ENCODE measurements at places on chromosomes 16 and 17. TPM values are rescaled to one million over a fixed set of nuclear protein-coding genes. Genes with fewer than 3 reads are reported as not detected.
A peak's percentile ranks its signal among the peaks of the same experiment; 100 is the strongest.

DNA sequence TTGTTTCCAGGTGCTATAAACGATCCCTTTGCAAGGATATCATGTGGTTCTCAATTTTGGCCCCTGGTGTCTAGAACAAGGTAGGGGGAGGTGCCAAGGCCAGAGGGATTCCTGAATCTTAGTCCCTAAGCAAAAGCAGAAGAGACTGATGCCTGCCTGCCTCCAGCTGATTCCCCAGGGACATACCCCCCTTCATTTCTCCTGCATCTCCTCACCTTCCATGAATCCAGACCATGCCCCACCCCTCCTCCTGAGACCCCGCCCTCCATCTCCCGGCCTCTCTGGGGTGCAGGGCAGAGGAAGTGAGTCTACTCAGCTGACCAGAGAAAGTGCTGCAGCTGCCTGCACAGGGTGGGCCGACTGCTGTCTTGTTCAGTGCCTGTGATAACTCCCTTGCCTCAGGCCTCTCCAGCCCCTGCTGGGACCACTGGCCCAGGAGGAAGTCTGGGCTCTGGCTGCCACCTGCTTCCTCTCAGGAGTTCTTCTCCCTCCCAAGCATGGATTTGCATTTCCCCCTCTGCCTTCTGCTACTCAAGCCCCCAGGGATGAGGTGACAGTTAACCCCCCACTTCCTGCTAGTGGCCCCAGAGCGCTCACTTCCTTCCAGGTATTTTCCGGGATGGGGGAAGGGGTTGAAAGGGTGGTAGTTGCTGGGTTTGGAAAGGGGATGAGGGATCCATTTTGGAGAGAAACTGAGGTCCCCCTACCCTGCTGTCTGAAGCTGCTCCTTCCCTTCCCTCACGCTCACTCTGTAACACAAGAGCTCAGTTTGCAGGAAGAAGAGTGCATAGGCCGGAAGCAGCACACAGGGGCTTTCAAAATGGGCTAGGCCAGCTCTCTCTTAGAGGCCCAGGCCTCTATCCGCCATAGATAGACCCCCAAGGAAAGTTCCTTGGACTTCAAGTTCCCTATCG is 10.5 kb upstream of the TSPOAP1 start:
- no peak for DNase-seq

- DNase-seq, result no peak
Observed at GRCh38 chr17:28306954-28307401, 12.0 kb upstream of the TMEM97 start.

DNA sequence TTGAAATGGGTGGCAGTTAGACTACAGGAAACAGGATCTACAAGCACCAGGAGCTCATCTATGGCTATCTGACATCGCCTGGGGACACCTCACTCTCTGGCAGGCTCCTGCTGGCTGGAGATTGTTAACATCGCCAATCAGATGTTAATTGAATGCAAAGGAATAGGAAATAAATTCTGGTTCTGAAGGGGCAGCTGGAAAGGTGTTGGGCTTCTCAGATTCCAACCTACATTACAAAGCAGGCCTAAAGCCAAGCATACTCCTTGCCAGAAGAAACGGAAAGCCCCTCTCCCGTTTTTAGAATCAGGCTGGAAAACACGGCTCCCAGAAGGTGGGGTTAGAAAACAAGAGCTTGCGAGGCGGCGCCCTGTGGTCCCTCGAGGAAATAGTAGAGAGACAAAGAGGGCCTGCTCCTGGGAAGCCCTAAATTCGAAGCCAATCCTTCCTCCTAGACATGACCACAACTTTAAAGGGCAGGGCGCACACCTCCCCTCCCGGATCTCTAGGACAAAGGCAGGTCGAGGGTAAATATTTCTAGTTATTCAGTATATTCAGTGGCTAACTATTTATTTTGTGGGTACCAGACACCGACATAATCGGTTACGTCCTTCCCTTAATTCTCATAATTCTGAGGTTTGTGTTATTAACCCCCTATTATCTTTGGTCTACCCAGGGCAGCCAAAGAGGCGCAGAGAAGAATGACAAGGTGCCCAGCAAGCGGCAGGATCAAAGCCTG is 763 bp upstream of the TOM1L1 start:
- DNase-seq, result no peak

- no peak for DNase-seq
Observed at GRCh38 chr16:14309001-14309886, 238.1 kb downstream of the MRTFB start.

The C17orf113 gene
- total RNA-seq, result 2.1 TPM

The DNAH2 gene
- total RNA-seq, result under 0.01 TPM

GRCh38 chr16:71628810-71629209 is 2.8 kb downstream of the MARVELD3 start:
- no peak for DNase-seq

- no peak for DNase-seq
Observed at GRCh38 chr17:1035546-1036170, 38.7 kb downstream of the TIMM22 start.

The CD300A gene
- 11.8 TPM for total RNA-seq

DNA sequence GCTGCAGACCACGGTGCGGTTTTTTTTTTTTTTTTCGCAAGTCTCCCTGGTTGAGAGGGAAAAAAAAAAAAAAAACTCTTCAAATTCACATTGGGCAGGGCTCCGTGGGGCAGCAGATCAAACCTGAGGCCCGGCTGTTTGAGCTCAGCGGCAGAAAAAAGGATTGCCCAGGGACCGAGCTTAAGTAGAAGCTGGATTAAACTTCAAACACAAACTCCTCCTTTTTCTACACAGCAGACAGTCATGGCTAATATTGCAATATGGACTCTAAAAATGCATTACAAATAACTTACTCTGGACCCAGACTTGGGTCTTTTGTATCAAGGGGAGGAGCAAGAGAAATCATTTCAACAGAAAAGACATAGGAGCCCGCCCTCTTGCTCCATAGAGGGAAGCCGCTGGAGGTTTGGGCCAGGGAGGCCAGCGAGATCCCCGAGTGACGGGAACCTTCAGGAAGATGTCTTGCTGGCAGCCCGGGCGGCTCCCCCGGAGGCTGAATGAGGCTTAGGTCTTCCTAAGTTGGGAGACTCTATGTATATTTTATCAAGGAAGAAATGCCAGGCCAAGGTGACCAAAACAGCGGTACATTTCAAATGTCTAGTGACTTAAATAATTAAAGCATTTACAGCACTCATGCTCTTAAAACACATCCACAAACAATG is 167.7 kb downstream of the ZNF423 start:
- no peak for DNase-seq

DNA sequence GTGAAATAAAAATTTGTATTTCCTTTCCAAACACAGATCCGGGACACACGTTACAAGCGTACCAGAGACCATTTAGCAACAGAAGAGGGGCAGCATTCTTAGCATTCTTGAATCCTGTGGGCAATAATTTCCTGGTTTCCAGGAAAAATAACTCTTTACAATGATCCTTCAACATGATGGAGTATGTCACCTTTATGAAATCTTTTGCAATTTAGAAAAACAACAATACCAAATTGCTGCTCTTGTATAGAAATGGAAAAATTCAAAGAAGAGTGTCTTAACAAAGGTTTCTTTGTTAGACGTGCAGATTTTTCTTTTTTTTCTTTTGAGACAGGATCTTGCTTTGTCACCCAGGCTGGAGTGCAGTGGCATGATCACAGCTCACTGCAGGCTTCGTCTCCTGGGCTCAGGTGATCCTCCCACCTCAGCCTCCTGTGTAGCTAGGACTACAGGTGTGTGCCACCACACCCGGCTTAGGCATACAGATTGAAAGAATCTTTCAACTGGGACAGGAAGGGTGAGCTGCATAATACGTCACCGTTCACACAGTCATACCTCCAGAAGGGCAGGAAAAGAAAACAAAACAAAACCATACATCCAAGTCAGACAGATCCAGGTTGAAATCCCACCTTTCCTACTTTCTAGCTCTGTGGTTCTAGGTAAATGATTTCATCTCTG is 10.8 kb upstream of the GCSH start:
- no peak for DNase-seq

GRCh38 chr17:12492450-12492849 is 173.2 kb upstream of the MYOCD start:
- no peak for DNase-seq

The CA4 gene
- 3.3 TPM for total RNA-seq

The CLEC3A gene
- total RNA-seq, result not detected

GRCh38 chr16:8760021-8760420 is 37.4 kb downstream of the TMEM186 start:
- no peak for DNase-seq

DNA sequence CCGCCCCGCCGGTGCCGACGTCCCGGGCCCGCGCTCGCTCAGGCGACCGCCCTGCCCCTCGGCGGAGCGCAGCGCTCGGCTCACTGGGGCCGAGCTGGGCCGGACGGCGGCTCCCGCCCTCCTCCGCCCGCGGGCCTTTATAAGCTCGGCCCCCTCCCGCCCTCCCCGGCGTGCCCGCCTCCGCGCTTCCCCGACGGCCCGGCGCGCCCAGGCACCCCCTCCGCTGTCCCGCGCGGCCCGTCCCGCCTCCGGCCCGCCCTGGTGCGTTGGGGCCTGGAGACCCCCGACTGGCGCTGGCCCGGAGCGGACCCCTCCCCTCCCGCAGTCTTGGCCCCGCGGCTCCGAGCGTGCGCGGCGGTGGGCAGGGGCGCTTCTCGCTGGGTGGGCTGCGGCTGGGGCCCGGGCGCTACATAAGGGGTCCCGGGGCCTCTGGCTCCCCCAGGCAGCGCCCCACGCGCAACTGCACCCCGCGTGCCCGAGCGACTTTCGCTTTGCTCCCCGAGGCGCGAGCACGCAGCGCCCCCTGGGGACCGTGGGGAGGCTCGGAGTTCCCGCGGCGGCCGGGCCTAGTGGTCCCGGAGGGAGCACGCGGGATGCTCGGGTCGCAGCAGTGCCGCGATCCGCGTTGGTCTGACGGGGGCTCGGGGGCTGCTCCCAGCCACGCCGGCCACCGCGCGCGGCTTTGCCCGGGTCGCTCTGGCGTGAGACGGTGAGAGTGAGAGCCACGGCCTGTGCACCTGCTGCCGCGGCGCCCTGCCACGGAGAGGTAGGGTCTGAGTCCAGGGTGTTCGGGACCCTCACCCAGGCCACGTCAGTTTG is at the start of gene PIEZO1:
Gene PIEZO1, minus strand, starts transcription at position 115 of the 819 bp plus-strand sequence. CDS start 256 bp downstream, outside the sequence.
- peak; percentile 58 for DNase-seq

DNA sequence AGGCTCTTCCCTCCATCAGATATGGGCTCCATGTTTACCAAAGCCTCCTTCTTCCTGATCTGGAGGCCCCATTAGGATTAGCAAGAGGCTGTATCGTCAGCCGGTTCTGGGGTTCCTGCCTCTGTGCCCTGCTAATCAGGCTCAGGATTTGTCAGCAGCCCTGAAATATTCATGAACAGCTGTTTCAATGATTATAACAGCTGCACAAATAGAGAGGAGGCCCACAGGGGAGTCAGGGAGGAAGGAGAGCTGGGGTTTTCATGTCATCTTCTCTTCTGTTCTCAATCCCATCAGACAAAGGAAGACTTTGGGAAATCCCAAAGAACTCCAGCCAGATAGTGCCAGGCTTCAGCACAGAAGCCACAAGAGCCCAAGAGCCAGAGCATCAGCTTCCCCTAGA is 72.3 kb upstream of the MMP2 start:
- no peak for DNase-seq

The ITGA2B gene
- total RNA-seq, result 2.7 TPM

The MRC2 gene
- 51.9 TPM for total RNA-seq

The ANKRD11 gene
- total RNA-seq, result 113 TPM

- no peak for DNase-seq
Observed at GRCh38 chr17:2782055-2782454, 14.2 kb upstream of the RAP1GAP2 start.

- DNase-seq, result no peak
Observed at GRCh38 chr16:68772030-68772681, 35.1 kb downstream of the CDH1 start.

The SCN4A gene
- total RNA-seq, result 0.90 TPM

DNA sequence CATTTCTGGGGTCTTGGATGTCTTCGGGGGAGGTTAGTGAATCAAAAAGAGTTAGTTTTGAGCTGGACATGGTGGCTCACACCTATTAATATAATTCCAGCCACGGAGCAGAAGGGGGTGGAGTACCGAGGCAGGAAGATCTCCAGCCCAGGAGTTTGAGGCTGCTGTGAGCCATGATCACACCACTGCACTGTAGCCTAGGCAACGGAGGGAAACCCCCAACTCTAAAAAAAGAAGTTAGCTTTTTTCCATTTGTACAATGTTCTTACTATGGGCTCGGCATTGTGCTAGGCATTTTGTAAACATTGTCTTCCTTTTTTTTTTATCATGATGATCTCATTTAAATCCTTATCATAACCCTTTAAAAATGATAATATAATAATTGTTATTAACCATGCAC is 8.3 kb upstream of the SNF8 start:
- DNase-seq, result no peak

- DNase-seq, result no peak
Observed at GRCh38 chr17:55728361-55728760, 5.7 kb upstream of the TMEM100 start.

The IL32 gene
- 26.2 TPM for total RNA-seq

DNA sequence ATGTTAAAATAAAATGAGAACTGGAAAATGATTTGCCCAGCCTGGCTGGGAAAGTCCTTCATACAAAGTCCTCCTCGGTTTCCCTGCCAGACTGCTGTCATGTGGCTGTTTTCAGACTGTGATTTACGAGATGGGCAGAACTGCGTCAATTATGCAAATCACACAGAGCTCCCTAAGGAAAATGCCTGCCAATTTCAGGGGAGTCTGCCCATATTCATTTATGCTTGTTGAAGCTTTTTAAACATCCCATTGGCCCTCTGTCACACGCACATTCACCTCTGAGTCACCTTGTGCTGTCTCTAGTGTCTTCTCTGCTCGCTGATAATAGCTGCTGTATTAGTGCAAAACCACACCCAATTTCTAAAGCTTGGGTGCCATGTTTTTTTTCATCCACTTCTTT is 81.7 kb upstream of the FAM20A start:
- DNase-seq, result no peak

The ADORA2B gene
- total RNA-seq, result 3.6 TPM

The ZFP3 gene
- total RNA-seq, result 2.5 TPM

The PMFBP1 gene
- 0.59 TPM for total RNA-seq

DNA sequence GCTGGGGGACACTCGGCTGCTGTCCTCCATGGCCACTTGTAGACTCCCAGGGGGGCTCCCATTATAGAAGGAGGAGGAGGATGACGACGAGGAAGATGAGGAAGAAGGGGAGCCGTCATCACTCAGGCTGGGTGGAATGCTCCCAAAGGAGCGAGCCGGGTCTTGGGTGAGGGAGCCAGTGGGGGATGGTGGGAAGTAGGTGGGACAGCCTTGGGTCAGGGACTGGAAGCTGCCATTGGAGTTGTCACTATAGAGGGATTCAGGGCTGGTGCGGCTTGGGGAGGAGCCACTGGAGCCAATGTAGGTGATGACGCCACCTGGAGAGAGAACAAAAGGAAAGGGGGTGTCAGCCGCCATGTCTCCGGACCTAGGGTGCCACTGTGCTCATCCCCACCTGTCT is 3.3 kb downstream of the NR1D1 start:
- DNase-seq, result no peak

The KIF19 gene
- 117 TPM for total RNA-seq

Data from tibial nerve (tissue), 4 donors.